Mesendoderm (in vitro differentiated cells): ENCODE measurements at places on chromosomes 12 and 14.

DNA sequence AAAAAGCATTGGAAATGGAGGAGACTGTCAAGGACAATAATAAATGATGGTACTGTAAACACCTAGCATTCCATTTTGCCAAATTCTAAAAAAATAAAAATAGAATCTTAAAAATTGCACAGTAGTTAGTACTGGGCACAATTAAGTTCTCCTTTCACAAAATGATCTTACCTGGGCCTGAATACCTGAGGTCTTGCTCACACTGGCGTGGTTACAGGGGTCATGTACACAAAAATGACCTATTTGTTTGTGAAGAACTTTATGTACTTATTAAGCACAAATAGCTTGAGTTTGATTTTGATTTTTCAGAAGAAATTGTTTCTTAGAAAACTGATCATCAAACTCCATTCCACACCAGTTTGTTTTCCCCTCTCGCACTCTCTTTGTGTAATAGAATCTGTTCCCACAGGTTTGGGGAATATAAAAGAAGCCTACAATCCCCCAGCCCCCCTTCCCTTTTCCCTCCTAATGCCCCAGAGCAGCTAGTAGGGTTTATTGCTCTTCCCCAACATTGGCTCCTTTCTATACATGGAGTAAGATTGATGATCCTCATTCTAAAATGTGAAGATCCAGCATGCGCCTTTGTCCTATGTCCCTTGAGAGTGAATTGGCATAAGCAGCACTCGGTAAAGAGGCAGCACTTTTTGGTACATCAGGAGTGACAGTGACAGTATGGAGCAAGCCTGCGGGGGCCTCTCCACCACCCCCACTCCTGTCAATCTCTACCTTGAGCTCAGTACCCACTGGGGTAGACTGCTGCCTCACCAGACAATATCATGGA lies 204.3 kb downstream of the ASCL1 start:
- DNase-seq = no peak

- no peak for DNase-seq
Observed at GRCh38 chr14:102940729-102941362, 18.4 kb downstream of the AMN start.

- DNase-seq = no peak
Observed at GRCh38 chr12:131409211-131409610, 301.7 kb upstream of the SFSWAP start.

- no peak for DNase-seq
Observed at GRCh38 chr14:100074431-100075100, 9.3 kb downstream of the EVL start.

- no peak for DNase-seq
Observed at GRCh38 chr12:227286-227915, 13.4 kb upstream of the SLC6A12 start.

DNA sequence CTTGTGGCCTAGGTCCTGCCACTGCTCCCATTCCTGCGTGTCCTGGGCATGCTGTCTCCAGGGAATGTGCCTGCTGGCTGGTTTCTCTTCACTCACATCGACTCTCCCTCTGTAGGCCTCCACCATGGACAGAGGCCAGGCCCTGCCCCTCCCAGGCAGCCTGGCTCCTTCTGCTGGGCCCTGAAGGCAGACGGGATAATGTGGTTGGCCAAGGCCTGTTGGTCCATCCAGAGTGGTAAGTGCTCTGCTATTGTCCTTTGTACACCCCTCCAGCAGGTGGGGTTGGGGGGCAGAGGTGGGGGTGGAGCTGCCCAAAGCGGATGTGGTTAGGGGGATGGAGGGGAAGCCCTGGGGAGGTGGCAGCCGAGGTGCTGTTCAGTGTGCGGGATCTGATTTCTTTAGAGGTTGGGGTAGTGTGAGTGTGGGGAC lies 9.5 kb upstream of the NR4A1 start:
- DNase-seq = peak; percentile 83

DNA sequence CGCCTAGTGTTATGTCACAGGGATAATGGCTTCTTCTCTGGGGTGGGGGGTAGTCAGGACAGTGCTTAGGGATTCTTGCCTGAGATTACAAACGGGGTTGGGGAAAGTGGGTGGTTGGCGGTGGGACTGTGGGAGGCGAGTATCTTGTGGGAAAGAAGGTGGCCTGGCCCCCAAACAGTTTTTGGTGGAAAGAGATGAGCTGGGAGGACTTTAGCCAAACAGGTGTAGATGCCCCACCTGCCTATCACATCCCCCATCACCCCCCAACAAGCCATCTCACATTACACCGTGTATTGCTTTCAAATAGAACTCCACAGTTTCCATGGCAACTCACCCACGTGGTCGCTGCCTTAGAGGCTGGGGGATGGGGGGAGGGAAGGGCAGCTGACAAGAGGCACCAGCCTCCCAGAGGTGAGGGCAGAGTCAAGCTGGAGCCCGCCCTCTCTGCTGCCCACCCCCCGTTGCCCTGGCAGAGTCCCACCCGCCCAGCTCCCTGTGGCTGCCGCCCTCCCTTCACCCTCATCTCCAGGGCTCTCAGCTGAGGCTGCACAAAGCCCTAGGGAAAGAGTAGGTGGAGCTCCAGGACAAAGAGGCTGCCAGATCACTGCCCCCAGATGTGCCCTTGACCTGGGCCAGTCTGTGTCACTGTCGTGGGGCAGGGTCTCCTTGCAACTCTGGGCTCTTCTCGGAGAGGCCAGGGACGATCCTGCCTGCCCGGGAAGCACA lies 98.3 kb downstream of the LRRC74A start:
- peak; percentile 97 for DNase-seq

DNA sequence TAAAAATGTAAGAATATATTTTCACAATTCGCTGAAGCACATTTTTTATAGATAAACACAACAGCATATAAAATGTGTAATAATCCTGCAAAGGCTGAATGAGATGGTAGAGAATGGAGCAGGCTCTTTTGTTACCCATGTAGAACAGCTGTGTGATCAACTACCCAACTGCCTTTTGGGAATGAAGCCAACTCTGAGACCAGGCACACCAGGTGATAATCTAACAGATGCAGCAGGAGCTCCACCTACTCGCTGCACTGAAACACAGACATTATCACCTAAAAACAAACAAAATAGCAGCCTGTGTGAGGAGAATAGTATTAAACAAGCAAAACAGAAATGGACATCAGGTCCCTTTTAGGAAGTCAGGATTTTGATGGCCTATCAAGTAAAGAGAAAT lies 183.3 kb downstream of the CCDC59 start:
- peak; percentile 7 for DNase-seq

DNA sequence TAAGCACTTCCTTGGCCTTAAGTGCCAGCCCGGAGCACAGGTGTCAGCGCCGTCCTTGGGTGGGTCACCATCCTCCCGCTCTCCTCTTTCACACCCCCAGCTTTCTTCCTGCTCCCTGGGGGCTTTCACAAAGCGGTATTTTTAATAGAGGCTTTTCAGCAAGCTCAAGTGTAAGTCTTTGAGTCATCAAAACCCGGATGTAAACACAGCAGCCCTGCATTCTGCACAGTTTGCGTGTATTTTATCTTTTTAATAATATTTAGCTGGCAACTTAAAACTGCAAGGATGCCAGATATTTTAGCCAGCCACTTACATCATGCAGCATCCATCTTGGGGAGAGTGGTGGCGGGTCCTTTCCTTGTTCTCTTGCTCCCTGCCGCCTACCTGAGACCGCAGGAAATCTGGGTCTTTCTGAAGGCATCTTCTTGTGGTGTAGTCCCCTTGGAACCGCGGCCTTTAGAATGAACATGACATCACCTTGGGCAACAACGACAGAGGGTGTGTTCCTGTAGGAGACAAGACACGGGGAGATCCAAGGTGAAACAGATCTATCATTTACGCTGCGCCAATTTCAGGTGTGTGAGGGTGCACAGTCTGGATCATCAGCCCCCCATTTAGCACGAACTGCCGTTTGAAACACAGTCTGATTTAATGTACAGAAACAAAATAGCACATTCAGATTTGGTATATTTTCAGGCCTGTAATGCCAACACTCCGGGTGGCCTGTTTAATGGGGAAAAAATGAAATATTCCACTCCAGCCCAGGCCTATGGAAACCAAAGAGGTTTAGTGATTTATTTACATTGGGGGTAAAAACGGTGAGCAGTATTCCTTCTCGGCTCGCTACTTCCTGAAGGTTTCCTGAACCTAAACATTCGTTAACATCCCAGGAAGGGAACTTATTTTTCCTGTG lies 12.5 kb upstream of the IRF2BPL start:
- peak; percentile 55 for DNase-seq

DNA sequence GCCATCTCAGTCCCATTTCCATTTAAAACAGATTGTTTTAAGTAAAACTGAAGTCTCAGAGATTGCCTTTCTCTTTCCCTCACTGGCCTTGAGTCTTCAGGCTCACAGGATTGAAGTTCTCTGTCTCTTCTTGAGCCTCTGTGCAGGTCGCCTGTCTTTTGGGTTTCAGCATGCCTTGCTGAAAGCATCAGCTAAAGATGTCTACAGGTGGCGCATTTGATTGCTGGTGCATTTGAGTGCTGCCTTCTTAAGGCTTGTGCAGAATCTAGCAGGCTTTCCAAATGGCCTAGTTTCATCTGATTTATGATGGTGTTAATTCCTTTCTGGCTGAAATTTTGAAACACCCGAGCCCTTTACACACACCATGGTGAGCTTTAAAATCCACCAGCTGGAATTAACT lies 1062.2 kb upstream of the FBXO33 start:
- no peak for DNase-seq

DNA sequence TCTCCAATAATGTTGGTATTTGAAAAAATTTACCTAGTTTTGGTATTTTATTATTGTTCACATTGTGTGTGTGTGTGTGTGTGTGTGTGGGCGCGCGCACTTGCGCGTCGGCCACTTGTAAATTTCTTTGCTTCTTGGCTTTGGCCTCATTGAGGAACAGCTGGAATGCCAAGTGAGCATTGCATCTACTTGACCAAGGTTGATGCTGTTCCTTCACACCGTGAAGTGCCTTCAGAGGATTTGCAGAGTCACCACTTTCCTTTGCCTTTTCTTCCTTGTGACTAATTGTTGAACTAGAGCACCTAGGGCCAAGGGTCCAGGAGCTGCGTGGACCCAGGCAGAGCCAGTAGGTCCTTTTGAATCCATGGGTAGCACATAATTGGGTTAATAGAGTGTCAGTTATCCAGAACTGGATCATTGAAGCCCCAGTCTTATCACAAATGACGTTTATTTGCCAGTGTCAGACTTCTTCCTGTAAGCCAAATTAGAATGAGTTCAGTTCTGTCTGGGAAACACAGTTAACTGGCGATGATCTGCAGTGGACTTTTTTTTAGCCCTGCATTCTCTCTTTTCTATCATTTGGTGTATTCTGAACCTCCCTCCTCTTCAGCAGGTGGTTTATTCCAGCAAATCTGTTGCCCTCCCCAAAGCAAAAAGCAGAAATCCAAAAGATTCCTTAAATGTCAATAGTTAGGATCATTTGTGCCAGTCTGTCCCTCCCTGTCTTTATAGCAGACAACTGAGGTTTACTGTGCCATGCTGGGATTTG lies 2.6 kb downstream of the PPP2R5C start:
- DNase-seq = no peak

- DNase-seq = no peak
Observed at GRCh38 chr14:93723001-93723400, 65.3 kb downstream of the PRIMA1 start.

GRCh38 chr14:63642229-63642611 lies 549 bp upstream of the WDR89 start:
- DNase-seq = peak; percentile 98

DNA sequence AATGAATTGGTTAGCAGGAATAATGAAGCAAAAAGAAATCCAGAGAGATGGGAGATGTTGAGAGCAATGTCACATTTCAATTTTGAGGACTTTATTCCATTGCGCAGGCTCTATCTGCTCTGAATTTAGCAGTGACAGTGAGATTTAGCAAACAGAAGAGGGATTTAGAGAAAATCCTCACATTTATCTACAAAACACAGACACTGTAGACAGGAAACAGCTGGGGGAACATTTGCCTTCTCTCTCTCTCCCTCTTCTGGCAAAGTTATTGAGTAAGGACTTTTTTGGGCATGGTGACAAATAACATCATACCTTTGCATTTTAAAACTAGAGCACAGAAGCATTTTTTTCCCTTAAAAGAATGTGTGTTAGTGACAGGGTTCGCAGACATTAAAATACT lies at the start of gene IGF1:
Gene IGF1, minus strand, starts transcription at position 158 of the 400 bp plus-strand sequence. CDS start 182 bp downstream, outside the sequence.
- DNase-seq = peak; percentile 38

DNA sequence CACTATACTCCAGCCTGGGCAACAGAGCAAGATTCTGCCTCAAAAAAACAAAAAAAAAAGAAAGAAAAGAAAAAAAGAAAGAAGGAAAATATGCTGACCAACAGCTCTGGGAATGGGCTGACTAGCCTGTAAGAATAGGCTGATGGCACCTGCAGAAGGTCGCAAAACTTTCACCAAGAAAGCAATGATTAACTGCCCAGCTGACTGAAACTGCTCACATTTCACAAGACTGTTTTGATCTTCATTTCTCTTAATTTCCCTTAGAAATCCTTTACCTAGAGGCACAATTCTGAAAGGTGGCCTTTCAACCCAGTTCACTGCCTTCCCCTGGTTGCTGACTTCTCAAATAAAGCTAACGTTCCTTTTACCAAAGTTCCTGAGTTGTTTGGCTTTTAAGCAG lies 12.4 kb downstream of the BEST3 start:
- no peak for DNase-seq

- no peak for DNase-seq
Observed at GRCh38 chr12:3272958-3273357, 195.8 kb downstream of the TSPAN9 start.

GRCh38 chr12:109459247-109459646 lies 17.9 kb downstream of the KCTD10 start:
- no peak for DNase-seq

DNA sequence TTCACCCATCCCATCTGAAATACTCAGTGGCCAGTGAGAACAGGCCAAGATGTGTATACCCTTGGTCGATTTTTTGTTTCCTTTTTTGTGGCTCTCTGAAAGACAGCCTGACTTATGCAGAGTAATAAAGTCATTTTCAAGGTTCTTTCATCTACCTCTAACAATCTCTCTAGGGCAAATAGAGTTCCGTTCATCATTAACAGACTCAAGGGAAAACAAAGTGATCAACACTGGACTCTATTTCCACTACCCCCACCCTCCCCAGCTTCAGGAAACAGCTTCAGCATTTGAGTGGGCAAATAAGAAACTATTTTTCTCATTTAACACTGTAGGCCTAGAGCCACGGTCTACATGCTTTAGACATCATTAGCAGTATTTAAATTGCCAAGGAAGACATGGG lies 15.9 kb downstream of the PRKAB1 start:
- DNase-seq = no peak

- DNase-seq = no peak
Observed at GRCh38 chr14:101508948-101509729, 52.2 kb upstream of the DIO3 start.

- DNase-seq = peak; percentile 36
Observed at GRCh38 chr14:22427771-22428231, 161.2 kb downstream of the DAD1 start.

DNA sequence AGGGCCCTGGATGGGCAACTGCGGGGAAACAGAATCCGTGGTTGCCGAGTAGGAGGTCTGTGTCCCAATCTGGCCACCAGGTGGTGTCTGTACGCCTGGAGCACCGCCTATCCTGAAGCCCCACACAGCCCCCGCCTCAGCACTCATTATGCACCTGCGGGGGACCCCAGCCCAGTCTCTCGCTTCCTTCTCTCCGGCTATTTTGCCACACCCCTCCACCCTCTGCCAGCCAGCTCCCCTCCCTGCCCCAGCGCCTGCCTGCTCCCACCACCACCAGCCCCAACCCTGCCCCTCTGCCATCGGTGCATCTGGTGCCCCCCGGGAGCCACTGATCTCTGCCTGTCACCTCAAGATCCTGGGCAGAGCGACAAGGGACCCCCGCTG lies 2.2 kb upstream of the NXPH4 start:
- peak; percentile 80 for DNase-seq
